ENCODE measurements at places on chromosomes 3 and 15.

- DNase-seq: no peak
These were observed 109.8 kb downstream of the IGF2BP2 start for GRCh38 chr3:185715091-185715490.

DNA sequence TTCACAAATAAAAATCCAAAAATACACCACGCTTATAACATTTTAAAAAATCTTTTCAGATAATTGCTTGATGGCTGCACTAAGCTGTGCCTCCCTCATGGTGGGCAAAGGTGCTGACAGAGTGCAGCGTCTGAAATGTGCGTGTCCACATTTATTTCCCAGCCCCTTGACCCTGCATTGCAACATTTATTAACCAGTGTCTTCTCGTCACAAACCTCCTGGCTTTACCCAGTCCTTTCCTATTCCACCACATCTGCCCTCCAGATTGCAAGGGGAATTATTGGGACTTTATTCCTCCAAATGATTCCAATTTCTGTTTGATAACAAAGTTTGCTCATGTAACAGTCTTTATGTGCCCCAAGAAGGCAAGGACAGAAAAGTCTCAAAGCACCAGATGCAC lies 5.5 kb downstream of the RASGRP1 start:
- no peak for DNase-seq

GRCh38 chr3:45105855-45106671 lies 40.1 kb downstream of the CDCP1 start:
- no peak for DNase-seq

- no peak for DNase-seq
These were observed 91.4 kb downstream of the CTNNB1 start for GRCh38 chr3:41290736-41291135.

DNA sequence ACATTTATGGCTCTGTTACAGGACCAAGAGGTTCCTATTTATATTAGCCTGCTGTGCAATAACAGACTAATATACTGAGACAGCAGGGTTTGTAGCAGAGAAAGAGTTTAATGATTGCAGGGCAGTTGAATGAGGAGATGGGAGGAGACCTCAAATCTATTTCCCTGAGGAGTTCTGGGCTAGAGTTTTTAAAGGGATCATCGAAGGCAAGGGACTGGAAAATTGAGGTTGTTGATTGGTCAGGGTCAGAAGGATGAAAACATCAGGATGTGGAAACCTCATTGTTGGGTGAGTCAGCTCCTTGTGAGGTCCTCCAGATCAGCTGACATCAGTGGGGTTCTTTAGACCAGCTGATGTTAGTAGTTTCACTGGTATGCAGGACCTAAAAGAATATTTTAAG lies 60.6 kb upstream of the GOLGA8B start:
- DNase-seq: no peak

- DNase-seq: peak; percentile 29
These were observed 19.4 kb upstream of the SERPINI2 start for GRCh38 chr3:167493244-167493643.

DNA sequence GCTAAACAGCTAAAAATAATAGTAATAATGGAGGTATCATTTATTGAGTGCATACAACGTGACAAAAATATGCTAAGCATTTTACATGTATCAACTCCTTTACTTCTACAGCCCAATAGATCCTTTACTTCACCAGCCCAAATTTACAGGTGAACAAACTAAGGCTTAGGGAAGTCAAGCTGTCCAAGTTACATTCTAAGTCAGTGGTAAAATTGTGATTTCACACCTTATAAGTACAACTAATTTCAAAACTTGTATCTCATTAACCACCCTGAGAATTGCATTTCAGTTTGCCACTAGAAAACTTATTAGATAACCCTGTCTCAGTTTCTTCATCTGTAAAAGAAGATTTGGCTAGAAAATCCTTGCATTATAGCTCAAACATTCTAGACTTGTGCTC lies 10.7 kb downstream of the SLC33A1 start:
- no peak for DNase-seq

- no peak for DNase-seq
These were observed 135.3 kb downstream of the MEX3B start for GRCh38 chr15:81910355-81911021.

DNA sequence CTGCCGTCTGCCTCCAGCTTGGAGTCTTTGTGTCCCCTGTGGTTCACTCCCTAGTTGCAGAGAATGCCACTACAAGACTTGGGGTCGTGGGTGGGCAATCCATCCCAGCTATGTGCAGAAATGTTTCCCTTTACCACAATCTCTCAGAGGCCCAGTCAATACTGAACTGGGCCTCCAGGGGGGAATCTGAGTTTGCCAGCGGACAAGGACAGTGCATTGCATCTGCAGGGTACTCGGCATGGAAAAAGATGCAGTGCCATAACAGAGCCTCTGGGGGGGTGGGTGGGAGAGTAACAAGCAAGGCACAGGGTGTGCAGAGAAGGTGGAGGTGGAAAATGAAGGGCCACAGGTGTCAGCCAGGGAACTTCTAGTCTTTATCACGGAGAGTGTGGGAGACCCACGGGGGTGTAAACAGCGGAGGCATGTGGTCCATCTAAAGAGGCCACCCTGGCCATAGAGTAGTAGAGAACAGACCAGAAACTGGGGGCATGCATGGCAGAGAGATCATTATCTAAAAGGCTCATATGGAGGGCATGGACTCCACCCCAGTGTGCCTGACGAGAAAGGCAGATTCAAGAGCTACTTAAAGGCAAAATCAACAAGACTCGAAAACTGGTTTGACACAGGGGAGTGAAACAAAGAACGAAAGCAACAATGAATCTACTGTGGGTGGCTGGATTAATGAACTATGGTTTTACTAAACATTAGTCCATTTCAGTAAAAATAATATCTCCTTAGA lies 182.4 kb downstream of the ANXA2 start:
- no peak for DNase-seq

Data from WERI-Rb-1 (cell line).